ENCODE measurements at places on chromosomes 5 and 9.
A peak's percentile ranks its signal among the peaks of the same experiment; 100 is the strongest.

DNA sequence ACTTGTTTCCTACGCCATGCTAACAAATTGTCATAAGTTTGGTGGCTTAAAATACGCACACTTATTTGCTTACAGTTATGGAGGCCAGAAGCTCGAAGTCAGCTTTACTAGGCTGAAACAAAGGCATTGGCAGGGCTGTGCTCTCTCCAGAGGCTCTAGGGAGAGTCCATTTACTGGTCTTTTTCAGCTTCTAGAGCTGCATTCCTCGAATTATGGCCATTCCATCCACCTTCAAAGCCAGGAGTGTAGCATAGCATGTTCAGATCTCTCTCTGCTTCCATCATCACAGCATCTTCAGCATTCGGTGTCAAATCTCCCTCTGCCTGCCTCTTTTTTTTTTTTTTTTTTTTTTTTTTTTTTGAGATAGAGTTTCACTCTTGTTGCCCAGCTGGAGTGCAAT is 670.2 kb downstream of the ACTL7B start:
- no peak for DNase-seq
- no peaks in the 10 kb centered on the region for H3K36me3 ChIP-seq
- H3K27ac ChIP-seq, result no peak overlapping the region
- no peaks in the 10 kb centered on the region for H3K27me3 ChIP-seq
- H3K4me3 ChIP-seq, result no peak overlapping the region

- H3K27me3 ChIP-seq, result no peaks in the 10 kb centered on the region
- no peak for DNase-seq
- H3K36me3 ChIP-seq, result no peaks in the 10 kb centered on the region
- no peaks in the 10 kb centered on the region for H3K4me1 ChIP-seq
- no peak overlapping the region for H3K4me3 ChIP-seq
Observed at GRCh38 chr9:124602204-124602603, 95.0 kb upstream of the NR5A1 start.

DNA sequence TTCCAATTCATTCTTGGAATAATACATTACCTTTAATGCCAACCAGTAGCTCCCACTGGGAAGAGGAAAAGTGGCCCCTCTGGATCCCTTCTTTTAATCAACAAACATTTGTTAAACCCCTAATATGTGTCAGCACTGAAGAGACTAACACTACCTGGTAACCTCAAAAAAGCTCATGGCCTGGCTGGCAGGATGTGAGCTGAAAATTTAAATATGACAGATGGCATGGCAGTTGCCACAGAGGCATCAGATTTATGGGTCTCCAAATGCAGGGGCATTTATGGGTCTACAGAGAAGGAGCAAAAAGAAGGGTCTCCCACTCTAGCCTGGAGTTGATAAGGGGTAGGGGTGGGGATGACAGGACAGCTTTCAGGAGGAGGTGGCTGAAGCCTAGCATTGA is 12.5 kb downstream of the DNAH5 start:
- H3K27me3 ChIP-seq, result no peaks in the 10 kb centered on the region
- H3K36me3 ChIP-seq, result no peaks in the 10 kb centered on the region
- no peak for DNase-seq

DNA sequence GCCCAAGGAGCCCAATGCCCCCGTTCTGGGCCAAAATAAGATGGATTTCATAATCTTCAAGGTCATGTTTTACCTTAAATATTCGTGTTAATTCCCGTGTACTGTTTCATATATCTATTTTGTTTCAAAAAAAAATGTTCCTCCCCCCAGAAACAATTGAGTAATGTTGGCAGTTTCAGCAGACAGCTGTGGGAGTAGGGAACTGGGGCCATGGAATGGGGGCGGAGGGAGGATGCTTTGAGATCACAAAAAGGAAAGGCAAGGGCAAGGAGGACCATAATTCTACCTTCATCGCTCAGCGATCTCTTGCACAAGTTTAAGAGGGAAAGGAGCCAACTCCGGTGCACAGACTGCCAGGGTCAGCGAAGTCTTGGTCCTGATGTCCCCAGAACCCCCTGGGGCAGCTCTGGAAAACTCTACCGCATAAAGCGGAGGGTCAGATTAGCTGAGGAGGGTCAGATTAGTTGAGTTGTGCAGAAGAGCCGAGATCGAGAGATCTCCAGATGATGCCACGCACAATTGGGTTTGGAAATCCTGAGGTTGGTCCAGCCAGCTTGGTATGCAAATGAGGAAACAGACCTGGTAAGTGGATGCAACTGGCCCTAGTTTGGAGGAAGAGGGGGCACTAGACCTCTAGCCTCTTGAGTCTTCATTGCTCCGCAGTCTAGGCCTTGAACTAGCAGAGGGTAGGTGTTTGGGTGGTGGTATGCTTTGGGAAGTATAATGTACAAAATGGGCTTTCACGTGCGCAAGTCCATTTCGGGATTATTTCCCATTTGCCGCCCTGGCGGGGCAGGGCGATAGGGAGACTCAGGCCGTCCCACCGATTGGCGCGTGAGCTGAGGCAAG is 24.0 kb downstream of the CDKN2A start:
- no peak for DNase-seq
- no peak overlapping the region for H3K4me3 ChIP-seq
- H3K4me1 ChIP-seq, result peaks cover 20% of the 10 kb centered on the region
- no peaks in the 10 kb centered on the region for H3K36me3 ChIP-seq

GRCh38 chr5:173834071-173834771 is 53.9 kb upstream of the CPEB4 start:
- no peak overlapping the region for H3K4me3 ChIP-seq
- peak overlapping the region; percentile 87 for H3K27ac ChIP-seq
- peaks cover 27% of the 10 kb centered on the region for H3K4me1 ChIP-seq
- H3K27me3 ChIP-seq, result no peaks in the 10 kb centered on the region
- DNase-seq, result no peak

DNA sequence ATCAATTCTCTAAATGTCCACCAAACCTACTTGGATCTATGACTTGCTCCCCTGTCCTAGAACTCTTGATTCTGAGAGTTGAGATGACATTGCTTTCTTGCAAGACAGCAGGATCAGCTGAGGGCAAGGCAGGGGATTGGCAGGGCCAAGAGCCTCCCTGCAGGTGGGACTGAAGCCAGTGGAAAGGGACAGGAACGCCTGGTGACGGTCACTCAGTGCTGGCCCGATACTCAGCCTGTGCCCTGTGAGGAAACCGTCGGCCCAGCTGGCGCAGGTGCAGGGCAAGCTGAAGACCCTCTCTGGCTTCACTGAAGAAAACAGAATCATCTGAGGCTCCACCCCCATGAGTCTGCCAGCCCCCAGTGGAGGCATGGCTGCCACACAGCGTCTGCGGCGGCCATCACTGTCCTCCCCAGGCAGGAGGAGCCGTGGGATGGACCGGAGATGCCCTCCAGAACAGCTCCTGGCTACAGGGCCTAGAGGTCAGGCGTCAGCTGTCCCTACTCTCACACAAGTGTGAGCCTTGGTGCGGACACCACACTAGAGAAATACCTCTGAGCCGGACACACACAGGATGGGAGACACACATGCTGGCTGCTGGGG is 14.7 kb downstream of the UBAC1 start:
- H3K4me1 ChIP-seq, result peaks cover 74% of the 10 kb centered on the region
- H3K4me3 ChIP-seq, result no peak overlapping the region
- H3K27ac ChIP-seq, result peak overlapping the region; percentile 99
- H3K27me3 ChIP-seq, result no peaks in the 10 kb centered on the region
- peaks cover 69% of the 10 kb centered on the region for H3K36me3 ChIP-seq

- no peak overlapping the region for H3K4me3 ChIP-seq
- no peak overlapping the region for H3K27ac ChIP-seq
- no peak for DNase-seq
- no peaks in the 10 kb centered on the region for H3K36me3 ChIP-seq
- no peaks in the 10 kb centered on the region for H3K27me3 ChIP-seq
Observed at GRCh38 chr5:170480260-170480659, 23.6 kb upstream of the KCNIP1 start.

DNA sequence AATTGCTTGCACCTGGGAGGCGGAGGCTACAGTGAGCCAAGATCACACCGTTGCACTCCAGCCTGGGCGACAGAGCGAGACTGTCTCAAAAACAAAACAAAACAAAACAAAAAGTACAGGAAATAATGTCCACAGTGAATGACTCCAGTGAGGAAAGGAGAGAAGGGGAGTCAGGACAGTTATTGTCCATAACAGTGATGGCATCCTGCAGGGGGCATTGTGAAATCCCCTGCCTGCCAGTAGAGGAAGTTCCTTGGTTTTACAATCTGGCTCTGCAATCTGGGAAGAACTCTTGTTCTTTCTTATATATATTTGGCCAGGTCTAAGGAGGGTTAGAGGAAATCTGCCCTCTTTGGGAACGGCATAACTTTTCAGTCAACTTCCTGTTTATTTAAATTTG is 8.2 kb downstream of the SH3GL2 start:
- H3K27ac ChIP-seq, result no peak overlapping the region
- H3K27me3 ChIP-seq, result no peaks in the 10 kb centered on the region
- no peaks in the 10 kb centered on the region for H3K4me1 ChIP-seq
- H3K36me3 ChIP-seq, result no peaks in the 10 kb centered on the region

All from gastrocnemius medialis (tissue), 4 donors.